Effector memory CD4-positive, alpha-beta T cell (primary cell): ENCODE measurements at places on chromosomes 1 and 21.

GRCh38 chr1:189619682-189620332, 857.9 kb downstream of the BRINP3 start:
- no peak for DNase-seq

- DNase-seq = no peak
Observed at GRCh38 chr1:1510912-1511532, 940 bp upstream of the ATAD3A start.

GRCh38 chr1:169339773-169340172, 27.8 kb downstream of the NME7 start:
- DNase-seq = no peak

- DNase-seq = no peak
Observed at GRCh38 chr1:240946926-240947325, 335.0 kb upstream of the GREM2 start.

GRCh38 chr1:225577241-225577640, 75.7 kb downstream of the ENAH start:
- DNase-seq = no peak

- no peak for DNase-seq
Observed at GRCh38 chr1:239835946-239836440, 255.7 kb upstream of the FMN2 start.

- DNase-seq = no peak
Observed at GRCh38 chr1:183632114-183632513, 3.5 kb downstream of the ARPC5 start.

DNA sequence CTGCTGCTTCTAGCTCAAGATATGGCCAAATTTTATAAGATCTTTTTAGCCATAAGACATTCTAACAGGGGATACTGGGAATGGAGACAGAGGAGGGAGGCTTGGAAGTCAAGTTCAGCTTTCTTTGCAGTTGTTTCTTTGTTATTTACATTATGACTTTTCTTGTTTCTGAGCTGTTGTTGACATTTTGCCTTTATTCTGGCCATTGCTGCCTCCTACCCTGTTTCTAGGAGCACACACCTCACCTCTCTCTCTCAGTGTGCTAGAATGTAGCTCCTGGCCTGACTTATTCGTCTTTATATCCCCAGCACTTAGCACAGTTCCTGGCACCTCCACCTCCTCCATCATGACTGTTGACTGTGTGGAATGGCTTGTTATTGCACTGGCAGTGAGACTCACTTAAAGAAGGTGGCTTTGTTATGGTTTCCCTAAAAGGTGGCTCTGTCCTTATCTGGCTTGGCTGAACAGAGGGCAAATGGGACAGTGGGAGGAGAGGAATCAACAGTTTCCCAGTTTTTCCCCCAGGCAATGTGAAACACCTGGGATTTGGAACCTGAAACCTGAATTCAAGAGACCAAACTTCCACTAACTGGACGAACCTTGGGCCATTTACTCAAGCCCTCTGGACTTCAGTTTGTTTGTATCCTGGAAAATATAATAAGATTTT, 76.1 kb upstream of the PPP2R5A start:
- DNase-seq = no peak

GRCh38 chr1:236489710-236490377, 33.9 kb upstream of the LGALS8 start:
- no peak for DNase-seq

- DNase-seq = no peak
Observed at GRCh38 chr1:21898326-21899200, 38.5 kb downstream of the HSPG2 start.

DNA sequence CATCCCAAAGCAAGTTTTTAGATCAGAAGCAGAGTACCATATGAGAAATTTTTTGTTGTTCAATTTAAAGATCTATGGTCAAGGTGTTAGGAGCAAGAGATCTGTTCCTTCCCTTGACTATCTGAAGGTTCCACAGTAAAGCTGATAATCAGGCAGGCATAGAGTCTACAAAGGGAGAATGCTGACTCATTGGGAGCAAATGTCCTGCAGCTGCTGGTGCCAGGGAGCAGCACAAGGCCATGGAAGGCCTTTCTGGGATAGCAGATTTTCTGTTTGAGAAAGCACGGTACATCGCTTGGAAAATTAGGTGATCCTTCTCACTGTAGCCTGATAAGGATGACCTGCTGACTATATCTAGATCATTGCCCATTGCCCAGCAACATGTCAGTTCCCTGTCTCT, 210.1 kb upstream of the C1orf87 start:
- DNase-seq = no peak

DNA sequence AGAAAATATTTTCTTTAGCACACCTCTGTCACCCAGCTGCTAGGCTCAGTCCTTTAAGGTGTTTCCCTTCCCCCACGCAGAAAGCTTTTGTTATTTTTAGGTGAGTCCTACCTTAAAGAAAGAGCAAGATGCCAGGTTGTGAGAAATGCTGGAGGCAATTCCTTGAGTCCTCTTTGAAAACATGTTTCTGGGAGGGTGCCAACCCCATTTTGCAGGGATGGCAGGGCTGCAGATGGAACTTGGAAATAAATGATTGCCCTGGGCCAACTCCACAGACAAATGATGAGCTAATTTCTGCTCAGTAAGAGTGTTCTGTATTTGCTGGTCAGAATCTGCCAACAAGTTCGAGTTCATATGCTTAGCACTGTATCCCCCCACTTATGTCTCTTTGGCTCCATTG, 119.2 kb upstream of the RAB3GAP2 start:
- DNase-seq = no peak

DNA sequence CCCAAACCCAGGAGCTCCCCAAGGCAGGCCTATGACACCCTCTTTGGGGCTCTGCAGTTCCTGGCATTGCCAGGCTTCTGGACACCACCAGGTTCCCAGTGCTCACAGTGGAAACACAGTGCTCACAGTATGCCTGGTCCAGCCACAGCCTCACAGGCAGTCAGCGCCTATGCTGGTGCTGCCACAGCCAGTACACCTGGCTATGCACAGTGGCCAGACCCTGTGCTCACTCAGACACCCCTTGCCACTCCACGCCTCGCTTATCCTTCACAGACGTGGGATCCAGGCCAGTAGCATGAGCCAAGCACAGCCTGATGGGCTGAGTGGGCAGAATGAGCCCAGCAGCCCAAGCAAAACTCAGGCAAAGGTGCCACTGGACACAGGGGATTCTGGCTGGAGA, 579.2 kb upstream of the ADGRL2 start:
- DNase-seq = no peak

GRCh38 chr1:231171623-231172197, 9.9 kb downstream of the TRIM67 start:
- no peak for DNase-seq

- DNase-seq = no peak
Observed at GRCh38 chr1:21801100-21801499, 11.0 kb upstream of the LDLRAD2 start.

DNA sequence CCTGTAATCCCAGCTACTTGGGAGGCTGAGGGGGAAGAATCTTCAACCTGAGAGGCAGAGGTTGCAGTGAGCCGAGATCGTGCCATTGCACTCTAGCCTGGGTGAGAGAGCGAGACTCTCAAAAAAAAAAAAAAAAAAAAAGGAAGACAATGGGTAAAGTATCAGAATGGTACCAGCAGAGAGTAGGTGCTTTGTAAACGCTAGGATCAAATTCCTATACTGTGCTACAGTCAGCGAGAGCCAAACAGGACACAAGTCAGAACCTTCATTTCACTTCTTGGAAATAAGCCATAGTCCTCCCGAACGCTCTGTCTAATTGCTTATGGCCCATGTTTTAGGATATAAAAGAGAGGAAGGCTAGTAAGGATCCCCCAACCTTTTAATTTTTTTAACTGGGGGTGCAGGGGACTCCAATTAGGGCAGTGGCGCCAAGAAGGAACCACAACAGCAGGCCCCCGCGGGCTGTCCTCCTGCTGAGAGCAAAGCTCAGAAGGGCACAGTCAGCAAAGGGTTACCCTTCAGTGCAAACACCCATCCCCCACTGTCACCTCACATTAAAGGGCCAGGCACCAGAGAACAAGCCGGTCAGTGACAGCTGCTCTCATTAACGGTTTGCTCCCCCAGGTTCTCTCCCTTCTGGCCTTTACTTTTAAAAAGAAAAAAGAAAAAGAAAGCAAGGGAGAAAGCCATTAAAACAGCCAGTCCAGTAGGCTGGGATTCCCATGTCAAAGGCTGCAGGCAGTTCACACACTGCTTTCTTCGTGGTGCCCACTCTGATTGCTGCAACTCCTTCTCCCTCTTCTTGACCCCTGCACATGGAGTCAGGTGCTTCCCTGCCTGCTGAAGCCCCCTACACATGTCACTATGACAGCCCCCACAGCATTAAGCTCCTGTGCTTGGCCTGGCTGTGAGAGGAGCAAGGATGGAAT, 69.4 kb downstream of the PLPP3 start:
- no peak for DNase-seq
